Activated CD4-positive, alpha-beta T cell treated with anti-CD3 and anti-CD28 coated beads, Interleukin-2, amount 10 ng/mL, durations not matched to agents 7 days and 5 days (primary cell): ENCODE measurements at places on chromosomes 16 and 17.

DNA sequence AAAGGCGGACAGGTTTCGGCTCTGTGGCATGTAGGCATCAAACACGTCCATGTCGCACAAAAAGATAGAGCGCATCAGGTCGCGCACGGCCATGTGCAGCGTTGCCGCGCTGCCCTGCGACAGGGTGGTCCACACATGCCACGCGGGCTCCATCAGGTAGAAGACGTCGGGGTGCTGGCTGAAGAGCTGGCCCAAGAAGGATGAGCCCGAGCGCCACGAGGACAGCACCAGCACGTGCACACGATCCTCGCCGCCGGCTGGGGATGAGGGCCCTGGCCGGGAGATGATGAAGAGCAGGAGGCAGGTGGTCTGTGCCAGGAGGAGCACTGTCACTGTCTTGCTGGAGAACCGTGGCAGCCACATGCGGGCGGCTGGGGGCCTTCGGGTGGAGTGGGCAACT is 5.9 kb downstream of the CHST5 start:
- no peaks in the 10 kb centered on the region for H3K4me1 ChIP-seq
- no peaks in the 10 kb centered on the region for H3K36me3 ChIP-seq
- no peak overlapping the region for H3K27ac ChIP-seq
- no peaks in the 10 kb centered on the region for H3K27me3 ChIP-seq
- no peak overlapping the region for H3K4me3 ChIP-seq

GRCh38 chr16:81864646-81865382 is 85.7 kb downstream of the PLCG2 start:
- DNase-seq, result no peak
- H3K4me3 ChIP-seq, result no peak overlapping the region
- H3K36me3 ChIP-seq, result no peaks in the 10 kb centered on the region
- no peak overlapping the region for H3K27ac ChIP-seq
- peaks cover 7% of the 10 kb centered on the region for H3K4me1 ChIP-seq

GRCh38 chr17:76197911-76198310 is 42.4 kb downstream of the RNF157 start:
- DNase-seq, result no peak
- peaks cover 88% of the 10 kb centered on the region for H3K4me1 ChIP-seq
- H3K27me3 ChIP-seq, result no peaks in the 10 kb centered on the region
- peak overlapping the region; percentile 95 for H3K27ac ChIP-seq
- peaks cover 85% of the 10 kb centered on the region for H3K36me3 ChIP-seq
- no peak overlapping the region for H3K4me3 ChIP-seq

- H3K4me3 ChIP-seq, result no peak overlapping the region
- no peak overlapping the region for H3K27ac ChIP-seq
- peaks cover 2% of the 10 kb centered on the region for H3K27me3 ChIP-seq
- no peaks in the 10 kb centered on the region for H3K36me3 ChIP-seq
Observed at GRCh38 chr17:79205688-79206205, 131.1 kb downstream of the ENGASE start.

DNA sequence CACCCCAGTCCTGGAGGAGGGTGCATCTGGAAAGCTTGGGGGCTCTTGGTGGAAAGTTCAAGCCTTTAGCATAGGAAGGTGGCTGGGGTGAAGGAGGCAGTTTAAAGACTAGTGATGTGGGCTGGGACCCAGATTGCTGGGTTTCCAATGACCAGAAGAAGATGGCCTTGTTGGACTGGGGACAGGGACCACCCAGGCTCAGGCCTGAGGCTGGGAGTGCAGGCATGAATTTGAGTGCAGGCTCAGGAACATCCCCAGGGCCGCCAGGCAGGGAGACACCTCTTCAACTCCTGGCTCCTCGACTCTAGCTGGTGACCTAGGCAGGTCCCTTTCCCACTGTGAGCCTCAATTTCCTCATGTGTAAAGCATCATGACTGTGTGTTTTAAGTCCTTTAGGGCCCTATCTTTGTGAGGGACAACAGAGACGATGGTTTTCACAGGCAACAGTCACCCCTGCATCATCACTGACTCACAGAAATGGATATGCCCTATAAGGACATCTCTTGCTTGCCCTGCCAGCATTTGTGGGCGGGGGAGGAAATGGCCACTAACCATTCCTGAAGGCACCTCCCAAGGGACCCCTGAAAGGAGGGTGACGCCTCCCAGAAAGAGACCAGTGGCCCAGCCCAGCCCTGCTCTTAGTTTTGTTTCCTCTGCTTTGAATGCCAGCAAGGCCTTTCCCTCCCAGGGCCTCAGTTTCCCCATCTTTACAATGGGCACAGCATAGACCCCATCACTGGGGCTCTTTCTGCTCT is 11.1 kb downstream of the NLRC5 start:
- H3K4me3 ChIP-seq, result no peak overlapping the region
- H3K36me3 ChIP-seq, result peaks cover 78% of the 10 kb centered on the region
- no peak for DNase-seq

- peaks cover 3% of the 10 kb centered on the region for H3K36me3 ChIP-seq
- no peak overlapping the region for H3K4me3 ChIP-seq
- H3K4me1 ChIP-seq, result peaks cover 49% of the 10 kb centered on the region
Observed at GRCh38 chr16:31420037-31420436, 8.1 kb downstream of the COX6A2 start.

DNA sequence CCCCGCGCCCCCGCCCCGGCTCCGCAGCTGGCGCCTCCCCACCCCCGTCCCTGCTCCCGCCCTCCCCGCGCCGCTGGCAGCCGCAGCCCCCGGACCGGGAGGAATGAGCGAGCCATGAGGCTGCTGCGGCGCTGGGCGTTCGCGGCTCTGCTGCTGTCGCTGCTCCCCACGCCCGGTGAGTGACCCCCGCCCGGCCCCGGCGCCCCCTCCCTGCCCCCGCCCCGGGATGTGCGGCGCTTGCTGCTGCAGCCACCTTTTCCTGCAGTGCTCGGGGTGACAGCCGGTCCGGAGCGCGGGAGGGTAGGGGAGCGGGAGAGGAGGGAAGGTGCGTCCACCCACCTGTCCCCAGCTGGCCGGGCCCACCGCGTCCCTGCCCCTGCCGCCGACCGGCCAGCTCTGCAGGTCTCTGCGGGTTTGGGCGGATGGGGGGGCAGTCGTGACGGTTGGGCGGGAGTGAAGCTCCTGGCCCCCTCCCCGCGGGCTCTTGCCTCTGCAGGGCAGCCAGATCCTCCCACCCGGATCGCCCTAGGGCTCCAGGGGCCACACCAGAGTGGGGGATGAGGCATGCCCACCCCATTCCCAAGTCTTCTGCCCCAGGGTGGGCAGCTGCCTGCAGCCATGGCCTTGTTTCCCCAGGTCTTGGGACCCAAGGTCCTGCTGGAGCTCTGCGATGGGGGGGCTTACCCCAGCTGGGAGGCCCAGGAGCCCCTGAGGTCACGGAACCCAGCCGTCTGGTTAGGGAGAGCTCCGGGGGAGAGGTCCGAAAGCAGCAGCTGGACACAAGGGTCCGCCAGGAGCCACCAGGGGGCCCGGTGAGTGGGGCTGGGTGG is 513 bp downstream of the ADAM11 start:
- no peak overlapping the region for H3K27ac ChIP-seq
- H3K4me1 ChIP-seq, result no peaks in the 10 kb centered on the region
- peaks cover 32% of the 10 kb centered on the region for H3K27me3 ChIP-seq
- H3K36me3 ChIP-seq, result no peaks in the 10 kb centered on the region

- no peak for DNase-seq
- no peak overlapping the region for H3K4me3 ChIP-seq
- H3K27me3 ChIP-seq, result no peaks in the 10 kb centered on the region
- H3K4me1 ChIP-seq, result peaks cover 2% of the 10 kb centered on the region
Observed at GRCh38 chr17:5209396-5209795, 17.7 kb upstream of the ZNF594 start.

DNA sequence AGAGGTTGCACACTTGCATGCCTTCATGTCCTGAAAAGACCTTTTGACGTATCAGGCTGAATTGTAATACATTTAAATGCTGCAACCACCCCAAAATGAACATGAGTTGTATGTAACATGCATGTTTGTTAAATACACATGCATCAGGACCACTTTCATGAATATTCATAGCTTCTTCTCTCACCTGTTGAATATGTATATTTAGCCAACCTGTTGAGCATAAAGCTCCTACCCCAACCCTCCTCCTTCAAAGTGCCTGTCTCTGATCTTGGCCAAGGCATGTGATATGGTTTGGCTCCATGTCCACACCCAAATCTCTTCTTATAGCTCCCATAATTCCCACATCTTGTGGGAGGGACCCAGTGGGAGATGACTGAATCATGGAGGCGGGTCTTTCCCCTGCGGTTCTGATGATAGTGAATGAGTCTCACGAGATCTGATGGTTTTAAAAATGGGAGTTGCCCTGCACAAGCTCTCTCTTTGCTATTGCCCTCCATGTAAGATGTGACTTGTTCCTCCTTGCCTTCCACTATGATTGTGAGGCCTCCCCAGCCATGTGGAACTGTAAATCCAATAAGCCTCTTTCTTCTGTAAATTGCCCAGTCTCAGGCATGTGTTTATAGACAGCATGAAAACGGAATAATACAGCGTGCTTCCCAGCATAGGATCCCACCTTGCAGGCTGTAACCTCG is 3.8 kb upstream of the CRYM start:
- peaks cover 8% of the 10 kb centered on the region for H3K4me1 ChIP-seq
- peaks cover 75% of the 10 kb centered on the region for H3K27me3 ChIP-seq
- no peak for DNase-seq

DNA sequence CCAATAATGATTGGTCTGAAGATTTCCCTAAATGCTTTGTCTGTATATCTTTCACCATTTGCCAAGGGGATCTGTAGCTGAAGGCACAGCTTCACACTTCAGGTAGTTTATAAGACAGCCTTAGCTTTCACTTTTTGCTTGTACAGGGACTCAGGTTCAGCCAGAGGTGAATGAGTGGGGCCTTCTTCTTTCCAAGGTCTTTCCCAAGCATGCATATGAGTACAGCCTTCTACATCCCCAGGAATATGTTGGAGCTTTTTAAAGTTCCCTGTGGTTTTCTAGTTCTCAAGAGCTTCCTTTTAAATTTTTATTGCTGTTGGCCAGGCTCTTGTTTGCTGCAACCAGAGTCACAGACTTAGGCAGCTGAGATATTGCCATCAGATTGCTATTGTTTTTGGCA is 17.9 kb upstream of the SPDYE4 start:
- peaks cover 38% of the 10 kb centered on the region for H3K27me3 ChIP-seq
- no peak for DNase-seq
- H3K27ac ChIP-seq, result no peak overlapping the region

- H3K27me3 ChIP-seq, result peaks cover 4% of the 10 kb centered on the region
- DNase-seq, result no peak
- H3K4me1 ChIP-seq, result peaks cover 68% of the 10 kb centered on the region
- no peak overlapping the region for H3K4me3 ChIP-seq
Observed at GRCh38 chr17:10116753-10117420, 81.5 kb downstream of the GAS7 start.

- H3K36me3 ChIP-seq, result no peaks in the 10 kb centered on the region
- H3K4me3 ChIP-seq, result no peak overlapping the region
- H3K27me3 ChIP-seq, result peaks cover 37% of the 10 kb centered on the region
- peak overlapping the region; percentile 50 for H3K27ac ChIP-seq
- DNase-seq, result no peak
Observed at GRCh38 chr17:15920758-15921239, 24.1 kb upstream of the ADORA2B start.

GRCh38 chr17:50177983-50178834 is 12.4 kb downstream of the SGCA start:
- H3K36me3 ChIP-seq, result no peaks in the 10 kb centered on the region
- DNase-seq, result peak; percentile 40
- H3K27me3 ChIP-seq, result peaks cover 6% of the 10 kb centered on the region
- peak overlapping the region; percentile 28 for H3K27ac ChIP-seq
- no peak overlapping the region for H3K4me3 ChIP-seq
- peaks cover 22% of the 10 kb centered on the region for H3K4me1 ChIP-seq

- peaks cover 9% of the 10 kb centered on the region for H3K36me3 ChIP-seq
- H3K4me3 ChIP-seq, result peak within 1 kb of the TSS; percentile 7
- peak; percentile 54 for DNase-seq
- no peaks in the 10 kb centered on the region for H3K27me3 ChIP-seq
Observed at GRCh38 chr16:2147981-2148671, at the start of gene RAB26. TSS of gene RAB26 (plus strand) at chr16:2148625. CDS start at chr16:2148784, 159 bp downstream.

GRCh38 chr17:32161029-32161428 is 18.7 kb downstream of the RHOT1 start:
- H3K36me3 ChIP-seq, result peaks cover 18% of the 10 kb centered on the region
- H3K4me1 ChIP-seq, result no peaks in the 10 kb centered on the region
- no peak overlapping the region for H3K27ac ChIP-seq
- no peak overlapping the region for H3K4me3 ChIP-seq
- no peak for DNase-seq

DNA sequence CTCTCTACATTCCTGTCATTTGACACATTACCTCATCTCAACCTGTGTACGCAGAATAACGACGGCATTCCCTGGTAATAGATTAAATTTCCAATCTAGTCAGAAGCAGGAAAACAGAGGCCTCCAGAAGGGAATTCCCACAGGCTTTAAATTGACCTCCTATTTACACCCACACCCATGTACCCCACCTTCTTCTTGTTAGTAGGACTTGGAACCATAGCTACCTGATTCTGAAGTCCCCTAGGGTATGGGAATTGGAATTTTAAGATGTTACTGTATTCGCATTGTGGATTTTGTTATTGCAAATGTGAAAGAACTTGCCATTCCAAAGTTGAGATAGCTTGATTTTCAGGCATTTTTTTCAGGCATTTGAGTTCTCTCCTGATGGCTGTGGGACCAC is 377.5 kb upstream of the DYNLRB2 start:
- no peak overlapping the region for H3K4me3 ChIP-seq
- H3K27ac ChIP-seq, result no peak overlapping the region
- H3K27me3 ChIP-seq, result peaks cover 1% of the 10 kb centered on the region
- no peaks in the 10 kb centered on the region for H3K36me3 ChIP-seq
- no peaks in the 10 kb centered on the region for H3K4me1 ChIP-seq
- DNase-seq, result no peak

DNA sequence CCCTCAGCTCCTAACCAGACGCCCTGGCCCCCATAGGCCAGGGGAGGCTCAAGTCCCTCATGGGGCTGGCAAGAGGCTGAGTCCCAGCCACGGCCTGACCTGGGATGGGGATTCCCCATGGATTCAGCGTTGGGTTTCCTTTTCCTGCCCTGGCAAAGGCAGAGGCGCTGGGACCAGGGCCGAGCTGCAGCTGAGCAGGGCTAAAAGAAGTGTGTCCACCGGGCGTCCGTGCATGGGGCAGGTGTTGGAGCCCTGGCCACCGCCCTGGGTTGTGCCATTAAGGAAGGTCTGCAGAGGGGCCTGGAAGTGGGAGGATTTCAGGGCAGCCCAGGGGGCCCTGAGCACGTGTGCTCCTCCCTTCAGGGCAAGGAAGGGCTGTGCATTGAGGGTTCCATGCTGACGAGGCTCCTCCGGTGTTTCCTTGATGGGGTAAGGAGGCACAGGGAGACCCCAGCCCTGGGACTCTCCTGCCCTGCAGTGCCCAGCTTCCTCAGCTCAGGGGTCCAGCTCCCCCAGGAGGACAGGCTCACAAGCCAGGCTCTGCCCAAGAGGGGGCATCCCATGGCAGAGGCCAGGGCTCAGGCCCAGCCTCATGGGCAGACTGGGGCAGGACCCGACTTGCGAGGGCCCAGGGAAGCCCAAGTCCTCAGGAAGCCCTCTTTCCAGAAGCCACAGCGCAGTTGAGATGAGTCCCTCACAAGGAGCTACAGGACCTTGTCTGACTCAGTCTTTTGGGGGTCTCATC is 10.1 kb downstream of the TBC1D26 start:
- peaks cover 9% of the 10 kb centered on the region for H3K27me3 ChIP-seq
- H3K4me1 ChIP-seq, result no peaks in the 10 kb centered on the region
- no peak overlapping the region for H3K4me3 ChIP-seq
- H3K36me3 ChIP-seq, result no peaks in the 10 kb centered on the region
- no peak overlapping the region for H3K27ac ChIP-seq

- peak; percentile 89 for DNase-seq
- H3K4me1 ChIP-seq, result peaks cover 73% of the 10 kb centered on the region
- peaks cover 61% of the 10 kb centered on the region for H3K36me3 ChIP-seq
- no peaks in the 10 kb centered on the region for H3K27me3 ChIP-seq
- peak overlapping the region; percentile 95 for H3K27ac ChIP-seq
Observed at GRCh38 chr17:45248132-45248957, 13.5 kb downstream of the SPATA32 start.

GRCh38 chr16:11759163-11759834 is 16.6 kb upstream of the TXNDC11 start:
- DNase-seq, result no peak
- H3K27me3 ChIP-seq, result no peaks in the 10 kb centered on the region
- H3K27ac ChIP-seq, result no peak overlapping the region
- no peak overlapping the region for H3K4me3 ChIP-seq
- H3K36me3 ChIP-seq, result peaks cover 53% of the 10 kb centered on the region
